Activated naive CD4-positive, alpha-beta T cell treated with anti-CD3 and anti-CD28 coated beads for 36 hours (primary cell): ENCODE measurements at places on chromosomes 3 and 15. TPM values are rescaled to one million over a fixed set of nuclear protein-coding genes. Genes with fewer than 3 reads are reported as not detected.

Gene BFSP2
- not detected for total RNA-seq

Gene SCN11A
- total RNA-seq: 0.05 TPM

- DNase-seq: no peak
- no peak overlapping the region for H3K27ac ChIP-seq
- H3K27me3 ChIP-seq: no peaks in the 10 kb centered on the region
- no peaks in the 10 kb centered on the region for H3K4me1 ChIP-seq
- H3K36me3 ChIP-seq: no peaks in the 10 kb centered on the region
- H3K4me3 ChIP-seq: no peak overlapping the region
Observed at GRCh38 chr3:52437326-52438103, 7.4 kb downstream of the SEMA3G start.

DNA sequence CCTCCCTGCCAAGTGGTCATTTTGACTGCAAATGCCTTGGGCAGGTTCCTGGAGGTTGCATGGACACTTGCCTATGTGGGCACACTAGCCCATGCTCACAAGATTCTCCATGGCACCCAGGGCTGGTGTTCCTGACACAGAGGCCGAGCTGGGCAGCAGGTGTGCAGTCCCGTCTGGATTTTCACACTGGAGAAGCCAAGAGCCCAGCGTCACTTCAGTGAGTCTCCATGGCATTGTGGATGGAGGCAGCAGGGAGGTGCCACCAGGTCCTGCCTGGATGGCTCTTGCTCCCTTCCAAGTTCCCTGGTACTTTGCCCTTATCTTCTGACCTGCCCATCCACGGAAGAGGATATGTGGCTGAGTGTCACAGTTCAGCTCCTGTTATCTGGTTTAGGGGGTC lies 63.7 kb upstream of the PLCL2 start:
- H3K4me3 ChIP-seq: no peak overlapping the region
- no peaks in the 10 kb centered on the region for H3K27me3 ChIP-seq
- no peak for DNase-seq

- no peaks in the 10 kb centered on the region for H3K36me3 ChIP-seq
- H3K4me1 ChIP-seq: no peaks in the 10 kb centered on the region
- H3K4me3 ChIP-seq: no peak overlapping the region
Observed at GRCh38 chr3:114122027-114122709, 56.7 kb downstream of the DRD3 start.

Gene CHST14
- 4.4 TPM for total RNA-seq

DNA sequence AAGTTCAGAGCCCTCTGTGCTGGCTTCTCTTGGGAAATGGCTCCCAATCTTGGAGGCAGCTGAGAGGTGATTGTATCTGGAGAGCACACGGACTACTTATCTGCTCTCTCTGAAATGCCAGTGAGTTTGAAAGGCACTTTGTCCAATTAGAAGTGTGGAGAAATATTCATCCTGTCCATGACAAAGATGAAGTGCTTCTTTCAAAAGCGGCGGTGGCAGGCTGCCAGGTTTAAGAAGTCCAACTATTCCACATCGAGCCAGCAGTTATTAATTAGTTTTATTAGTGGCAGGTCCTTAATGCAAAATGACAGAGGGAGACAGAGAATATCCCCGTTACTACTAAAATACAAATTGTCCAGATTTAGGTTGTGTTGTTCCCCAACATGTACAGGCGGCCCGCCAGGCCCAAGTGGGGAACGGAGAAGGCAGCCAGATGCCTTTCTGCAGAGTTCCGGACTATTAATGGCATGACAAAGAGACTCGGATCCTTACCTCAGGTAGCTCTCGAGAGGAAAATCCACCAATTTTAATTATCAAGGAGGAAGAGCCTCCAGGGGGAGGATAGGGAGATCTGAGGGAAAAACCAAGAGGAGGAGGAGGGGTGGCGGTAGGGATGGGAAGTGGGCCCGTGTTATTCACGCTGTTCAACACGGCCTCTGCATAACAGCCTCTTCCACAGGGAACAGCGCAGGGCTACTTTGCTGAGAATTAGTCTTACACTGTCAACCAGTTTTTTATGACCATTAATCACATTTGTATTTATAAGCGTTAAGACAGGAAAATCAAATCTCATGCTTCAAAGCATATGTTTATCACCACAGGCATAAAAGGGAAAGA lies 42.0 kb downstream of the RORA start:
- H3K27me3 ChIP-seq: peaks cover 12% of the 10 kb centered on the region
- H3K27ac ChIP-seq: no peak overlapping the region
- H3K4me1 ChIP-seq: no peaks in the 10 kb centered on the region
- DNase-seq: no peak
- H3K36me3 ChIP-seq: no peaks in the 10 kb centered on the region

- H3K4me3 ChIP-seq: no peak overlapping the region
- no peak overlapping the region for H3K27ac ChIP-seq
- H3K27me3 ChIP-seq: no peaks in the 10 kb centered on the region
- DNase-seq: no peak
- peaks cover 12% of the 10 kb centered on the region for H3K36me3 ChIP-seq
Observed at GRCh38 chr3:150564243-150564642, 17.7 kb downstream of the EIF2A start.
